ENCODE measurements at places on chromosomes 11 and 22.

- DNase-seq: peak; percentile 93
Measured at GRCh38 chr22:37501610-37502341, 15.6 kb upstream of the MFNG start.

DNA sequence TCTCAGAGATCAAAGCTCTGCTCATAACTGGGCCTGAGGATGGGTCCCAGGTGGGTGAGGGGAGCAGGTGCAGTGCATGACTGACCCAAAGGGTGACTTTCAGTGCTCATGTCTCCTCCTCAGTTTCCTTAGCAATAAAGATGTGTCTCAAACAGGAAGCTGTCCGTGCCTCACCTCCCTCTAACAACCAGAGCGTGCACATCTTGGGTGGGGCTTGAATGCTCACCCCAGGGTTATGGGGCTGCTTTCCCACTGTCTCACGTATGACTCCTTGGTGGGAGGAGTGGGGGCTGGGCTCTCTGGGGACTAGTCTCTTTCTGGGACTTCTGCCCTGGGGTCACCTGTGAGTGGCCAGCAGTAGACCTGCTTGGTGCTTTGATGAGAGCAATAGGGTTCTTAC lies 53.9 kb upstream of the PHOX2A start:
- no peak for DNase-seq

DNA sequence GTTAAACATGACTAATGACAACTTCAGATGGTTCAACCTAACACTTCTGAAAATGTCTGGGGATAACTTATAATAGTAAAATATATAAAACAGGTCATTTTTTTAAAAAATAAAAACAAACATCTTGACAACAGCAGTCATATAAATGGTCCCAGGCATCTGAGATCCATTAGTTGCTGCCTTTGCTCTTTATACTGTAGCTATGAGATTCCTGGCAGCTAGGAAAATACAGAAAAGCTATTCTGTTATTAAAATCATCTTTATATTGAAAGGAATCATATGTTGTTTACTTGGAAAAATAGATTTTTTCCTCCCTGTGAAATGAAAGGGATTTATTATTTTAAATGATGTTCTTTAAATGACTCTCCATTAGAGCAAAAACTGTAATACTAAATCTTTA lies 55.7 kb upstream of the DEUP1 start:
- DNase-seq: no peak

GRCh38 chr11:120208777-120209176 lies 2.1 kb upstream of the OAF start:
- DNase-seq: peak; percentile 75

DNA sequence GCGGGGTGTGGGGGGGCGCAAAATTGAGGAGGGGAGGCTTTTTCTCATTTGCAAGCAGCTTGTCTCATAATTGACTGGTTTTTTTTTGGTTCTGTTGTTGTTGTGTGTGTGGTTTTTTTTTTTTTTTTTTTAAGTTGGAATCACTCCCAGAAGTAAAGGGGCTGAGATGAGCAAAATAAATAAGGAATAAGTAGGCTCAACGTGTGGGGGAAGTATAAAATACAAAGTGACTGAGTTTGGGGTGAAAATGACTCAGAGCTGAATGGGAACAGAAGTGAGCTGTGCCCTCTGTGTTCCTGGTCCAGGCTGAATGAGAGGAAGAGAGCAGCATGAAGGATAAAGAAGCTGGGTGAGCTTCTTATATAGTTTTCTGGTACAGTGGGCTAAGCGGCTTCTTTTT lies 90.0 kb downstream of the GRIK4 start:
- peak; percentile 55 for DNase-seq

All from IMR-90 (cell line).